ENCODE measurements at places on chromosomes 6 and 20.

GRCh38 chr6:100171533-100172321 lies 177.7 kb upstream of the MCHR2 start:
- no peak for DNase-seq

DNA sequence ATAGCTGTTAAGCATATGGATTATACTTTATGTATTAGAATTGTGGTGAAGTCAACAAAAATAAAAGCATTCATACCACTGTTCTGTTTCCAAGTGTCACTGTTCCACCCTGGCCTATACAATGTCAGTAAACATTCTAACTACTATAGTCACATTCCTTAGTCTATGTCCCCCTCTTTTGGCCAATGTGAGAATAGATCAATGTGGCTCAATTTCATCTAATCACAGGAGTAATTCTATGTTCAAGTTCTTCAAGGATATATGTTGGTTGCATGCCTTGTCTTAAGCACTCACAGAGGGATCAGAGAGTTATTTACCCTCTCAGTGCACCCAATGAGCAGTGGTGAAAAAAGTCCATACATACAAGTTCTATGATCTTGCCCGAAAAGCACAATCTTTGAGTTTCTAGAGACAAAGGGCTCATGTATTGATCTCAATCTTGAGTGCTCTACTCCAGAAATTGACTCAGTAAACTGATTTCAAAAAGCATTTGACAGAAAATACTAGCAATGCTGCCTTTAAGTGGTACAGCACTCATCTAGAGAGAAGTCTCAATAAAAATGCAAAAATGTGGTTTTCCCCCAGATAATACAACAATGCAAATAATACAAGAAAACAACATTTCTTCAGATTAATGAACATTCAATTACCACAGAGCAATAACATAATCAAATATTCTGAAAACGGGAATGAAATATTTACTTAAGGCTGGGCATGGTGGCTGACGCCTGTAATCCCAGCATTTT lies 16.5 kb downstream of the SMLR1 start:
- DNase-seq = no peak

GRCh38 chr6:71298459-71298858 lies 9.8 kb downstream of the OGFRL1 start:
- no peak for DNase-seq

DNA sequence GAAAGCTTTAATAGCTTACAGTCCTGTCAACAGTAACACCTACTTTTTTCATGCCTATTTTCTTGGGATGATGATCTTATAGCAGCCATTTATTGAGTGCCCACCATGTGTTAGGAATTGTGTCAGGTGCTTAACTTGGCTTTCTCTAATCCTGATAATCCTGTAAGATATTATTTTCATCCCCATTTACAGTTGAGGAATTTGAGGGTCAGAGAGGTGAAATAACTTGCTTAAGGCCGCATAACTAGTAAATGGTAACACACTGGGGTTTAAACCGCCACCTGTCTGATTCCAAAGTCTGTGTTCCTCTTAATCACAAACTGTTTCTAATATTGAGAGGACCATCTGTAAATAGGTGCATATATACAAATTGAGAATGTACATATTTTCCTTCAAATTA lies 55.5 kb downstream of the NCOA3 start:
- no peak for DNase-seq

DNA sequence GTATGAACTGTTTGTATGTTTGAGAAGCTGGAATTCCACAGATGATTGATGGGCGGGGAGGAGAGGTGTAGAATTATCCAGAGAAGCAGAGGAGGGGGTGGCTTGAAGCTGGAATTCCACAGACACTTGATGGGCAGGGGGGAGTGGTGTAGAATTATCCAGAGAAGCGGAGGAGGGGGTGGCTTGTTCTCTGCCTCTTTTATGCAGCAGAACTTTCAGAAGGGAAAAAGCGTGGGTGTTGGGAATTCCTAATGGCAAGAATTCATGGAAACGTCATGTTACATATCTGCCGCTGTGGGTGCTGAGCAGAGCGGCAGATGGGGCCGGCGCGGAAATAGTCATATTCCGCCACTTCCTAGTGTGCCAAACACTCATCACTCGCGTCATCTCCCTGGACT lies 167.9 kb upstream of the KCNG1 start:
- no peak for DNase-seq

DNA sequence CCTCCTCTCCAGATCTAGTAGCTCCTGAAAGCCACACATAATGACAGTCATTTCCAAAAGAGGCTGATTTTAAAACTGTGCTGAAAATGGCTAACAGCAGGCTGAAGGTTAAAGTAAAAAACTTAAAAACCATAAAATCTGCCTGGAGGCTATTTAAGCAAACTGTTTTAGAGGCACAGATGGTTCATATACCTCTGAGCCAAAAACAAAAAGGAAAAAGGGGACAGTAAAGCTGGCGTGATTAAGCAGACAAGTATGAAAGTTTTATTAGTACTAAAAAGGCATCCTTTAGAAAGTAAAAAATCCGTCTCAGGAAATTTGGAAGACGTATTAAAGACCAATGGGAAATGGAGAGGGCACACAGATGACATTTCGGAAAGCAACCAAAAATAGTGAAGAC lies 55.8 kb downstream of the SOBP start:
- DNase-seq = no peak

DNA sequence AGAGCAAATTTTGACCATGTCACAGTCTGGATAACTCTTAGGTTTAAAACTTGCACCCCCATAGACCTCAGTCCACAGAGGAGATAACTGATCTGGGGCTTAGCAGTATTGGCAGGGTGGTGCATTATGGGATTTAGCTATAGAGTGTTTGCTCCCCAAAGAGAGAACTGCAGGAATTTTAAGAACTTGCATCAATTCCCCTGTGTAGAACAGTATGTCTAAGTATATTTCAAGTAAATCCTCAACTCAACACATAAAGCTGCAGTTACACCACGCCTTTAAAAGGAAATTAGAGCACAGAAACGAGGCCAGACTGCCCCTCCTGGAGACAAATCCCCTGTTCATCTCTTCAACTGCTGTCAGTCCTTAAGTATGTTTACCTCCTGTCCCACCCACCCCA lies 144.9 kb downstream of the TRMT11 start:
- no peak for DNase-seq

DNA sequence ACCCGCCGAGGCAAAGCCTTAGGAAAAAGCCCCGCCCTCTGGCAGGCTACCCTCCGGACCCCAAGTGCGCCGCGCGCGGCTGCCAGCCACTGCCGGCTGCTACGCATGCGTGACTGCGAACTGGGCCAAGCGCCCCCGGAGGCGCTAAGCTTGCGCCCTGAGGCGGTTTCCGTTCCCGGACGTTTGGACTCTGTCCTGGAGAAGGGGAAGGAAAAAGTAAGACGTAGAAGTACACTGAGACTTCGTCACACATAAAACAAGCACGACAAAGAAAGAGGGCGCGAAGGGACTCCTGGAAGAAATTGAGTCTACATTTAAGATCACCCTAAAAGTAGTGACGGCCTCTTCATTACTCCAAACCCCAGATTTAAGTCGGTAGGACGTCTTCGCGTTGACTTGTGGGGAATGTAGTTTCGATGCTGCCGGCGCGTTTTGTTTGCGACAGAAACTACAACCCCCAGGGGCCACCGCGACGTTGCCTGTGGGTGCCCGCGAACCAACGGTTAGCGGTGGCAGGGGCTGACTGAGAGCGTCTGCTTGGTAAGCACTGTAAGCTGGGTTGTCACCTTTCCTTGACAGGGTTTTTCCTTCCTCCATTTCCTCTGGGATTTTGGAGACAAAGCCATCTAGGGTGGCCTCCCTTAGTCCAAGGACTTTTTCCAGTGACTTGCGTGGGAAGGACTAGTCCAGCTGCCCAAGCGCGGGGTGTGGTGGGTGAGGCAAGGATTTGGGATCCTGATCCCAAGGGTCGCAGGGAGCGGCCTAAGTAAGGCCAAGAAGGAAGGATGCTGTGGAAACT lies at the start of gene CEP57L1:
Gene CEP57L1 (plus strand): TSS at position 472 of the 799 bp plus-strand sequence. CDS start 49,715 bp downstream, outside the sequence.
- DNase-seq = peak; percentile 95

DNA sequence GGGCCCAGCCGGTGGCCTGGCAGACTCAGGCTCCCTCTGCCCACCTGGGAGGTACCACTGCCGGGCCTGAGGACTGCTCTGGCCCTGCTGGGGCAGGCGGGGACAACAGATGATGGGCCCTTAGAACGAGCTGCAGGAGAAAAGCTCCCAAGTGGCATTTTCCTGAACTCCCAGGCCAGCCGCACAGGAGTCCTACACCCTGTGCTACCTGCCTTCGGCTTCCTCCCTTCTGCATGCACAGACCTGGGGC lies 41.3 kb downstream of the DSTN start:
- DNase-seq = no peak

- DNase-seq = no peak
Measured at GRCh38 chr6:125307964-125308615, 6.3 kb upstream of the HDDC2 start.

DNA sequence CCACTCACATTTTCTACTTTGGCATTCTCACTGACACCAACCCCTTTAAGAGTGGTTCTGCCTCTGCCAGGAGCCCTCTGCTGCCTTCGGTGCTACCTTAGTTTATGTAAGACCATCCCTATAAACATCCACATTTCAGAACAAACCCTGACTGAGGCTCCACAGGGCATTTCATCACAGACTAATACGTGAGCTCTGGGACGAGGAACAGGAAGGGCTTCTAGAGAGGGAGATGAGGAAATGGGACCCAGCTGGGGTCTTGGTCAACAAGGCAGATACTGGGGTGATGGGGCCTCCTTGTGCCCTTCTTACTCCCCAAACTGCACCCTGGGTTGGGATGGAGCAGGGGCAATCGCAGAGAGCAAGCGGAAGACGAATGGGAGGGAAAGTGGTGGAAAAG lies 86.5 kb upstream of the FYN start:
- DNase-seq = no peak

GRCh38 chr20:1934156-1934555 lies 38.9 kb downstream of the SIRPA start:
- no peak for DNase-seq

DNA sequence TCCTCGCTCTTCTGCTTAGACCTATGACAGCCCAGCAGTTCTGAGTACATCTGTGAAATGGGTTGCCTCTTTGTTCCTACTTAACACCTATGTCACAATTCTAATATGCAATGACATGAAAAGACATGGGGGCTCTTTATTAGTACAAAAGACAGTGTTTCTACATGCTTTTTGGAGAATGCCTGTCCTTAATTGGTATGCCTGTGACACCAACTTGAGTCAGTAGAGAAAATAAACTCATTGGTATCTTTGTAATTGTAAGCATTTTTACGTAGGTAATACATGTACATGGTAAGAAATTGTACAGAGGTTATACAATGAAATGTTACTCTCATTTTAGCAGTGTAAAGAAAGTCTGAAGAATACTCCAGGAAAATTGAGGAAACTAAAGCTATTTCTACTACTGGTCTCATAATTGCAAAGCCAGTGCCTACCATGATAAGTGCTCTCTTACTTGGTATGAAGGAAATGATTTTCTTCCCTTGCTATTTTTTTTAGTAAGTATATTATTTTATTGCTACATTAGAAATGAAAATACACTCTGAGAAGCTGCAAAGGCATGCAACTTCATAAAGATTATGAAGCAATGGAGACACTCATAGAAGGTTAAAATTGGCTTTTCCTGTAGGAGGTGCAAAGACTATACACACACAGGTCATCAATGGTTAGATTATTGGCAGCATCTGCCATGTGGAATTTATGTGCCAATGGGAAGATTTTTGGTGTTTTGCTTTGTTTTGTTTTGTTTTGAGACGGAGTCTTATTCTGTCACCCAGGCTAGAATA lies 4.9 kb upstream of the EEF1A1 start:
- no peak for DNase-seq

- no peak for DNase-seq
Measured at GRCh38 chr20:50541606-50542041, 31.4 kb downstream of the PTPN1 start.

GRCh38 chr6:130778946-130779657 lies 48.1 kb upstream of the SMLR1 start:
- no peak for DNase-seq

DNA sequence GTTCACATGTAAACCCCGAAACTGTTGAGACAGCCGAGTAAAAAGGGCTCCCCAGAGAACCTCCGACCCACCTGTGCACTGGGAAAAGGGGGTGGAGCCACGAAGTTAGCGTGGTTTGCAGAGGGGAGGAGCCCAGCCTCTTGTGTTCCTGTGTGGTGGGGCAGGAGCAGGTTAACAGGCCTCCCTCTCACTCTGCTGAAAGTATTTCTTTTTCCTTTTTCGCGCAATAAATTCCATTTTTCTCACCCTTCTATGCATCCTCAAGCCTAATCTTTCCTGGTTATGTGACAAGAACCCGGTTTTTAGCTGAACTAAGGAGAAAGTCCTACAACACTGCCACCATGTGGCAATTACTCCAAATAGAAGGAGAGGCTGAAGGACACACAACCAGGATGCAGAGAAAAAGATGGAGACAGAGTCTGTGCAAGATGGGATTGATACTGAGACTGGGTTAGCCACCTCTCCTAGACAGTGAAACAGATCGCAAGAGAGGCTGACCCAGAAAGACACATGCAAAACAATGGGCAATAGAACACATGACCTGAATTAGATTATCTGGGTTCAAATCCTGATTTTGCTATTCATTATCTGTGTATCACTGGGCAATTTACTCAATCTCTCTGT lies 168.7 kb upstream of the PRSS16 start:
- no peak for DNase-seq

- DNase-seq = no peak
Measured at GRCh38 chr6:43517505-43518357, 842 bp downstream of the POLR1C start.

DNA sequence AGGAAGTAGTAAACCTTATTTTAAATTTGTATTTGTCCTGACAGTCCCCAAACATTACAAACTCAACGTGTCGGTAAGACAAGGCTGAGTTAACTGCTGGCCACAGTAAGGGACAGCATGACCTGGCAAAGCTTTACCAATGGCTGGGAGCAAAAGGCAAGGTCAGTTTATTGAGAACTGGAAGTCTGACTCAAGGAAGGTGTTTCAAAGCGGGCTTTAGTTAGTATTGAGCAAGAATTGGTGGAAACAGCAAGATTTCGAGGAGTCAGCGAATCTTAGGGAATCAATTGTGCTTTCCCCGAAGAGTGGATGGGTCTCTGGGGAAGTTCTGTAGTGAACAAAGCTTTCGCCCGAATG lies 885 bp upstream of the GZF1 start:
- no peak for DNase-seq

- no peak for DNase-seq
Measured at GRCh38 chr6:125747589-125748405, 1.6 kb upstream of the HEY2 start.

DNA sequence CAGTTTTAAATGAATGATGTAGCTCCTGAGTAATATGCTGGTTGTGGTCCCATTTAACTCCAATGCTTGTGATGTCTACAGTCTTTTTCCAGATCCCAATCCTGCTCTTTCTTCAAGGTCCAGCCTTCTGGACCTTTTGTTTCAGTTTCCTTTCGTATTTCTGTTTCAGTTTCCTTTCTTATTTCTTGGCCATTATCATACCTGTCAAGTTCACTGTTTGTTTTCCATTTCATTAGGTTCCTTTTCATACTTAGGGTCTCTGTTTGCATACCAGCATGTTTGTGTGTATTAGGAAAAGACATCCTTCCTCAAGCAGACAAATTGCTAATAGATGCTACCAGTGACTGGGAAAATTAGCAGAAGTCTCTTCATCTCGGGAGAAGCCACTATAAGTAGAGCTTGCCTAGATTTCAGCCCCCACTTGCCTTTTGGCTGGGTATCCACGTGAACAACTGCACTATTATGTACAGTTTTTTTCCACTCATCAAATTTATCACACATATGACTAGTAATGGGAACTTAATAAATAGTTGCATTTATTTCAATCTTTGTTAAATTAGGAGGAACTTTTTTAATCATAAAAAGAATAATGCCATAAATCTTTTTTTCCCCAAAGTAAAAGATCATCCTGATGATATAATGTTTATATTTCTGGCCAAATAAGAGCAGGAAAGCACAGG lies 583.4 kb downstream of the BCKDHB start:
- no peak for DNase-seq
